ENCODE measurements at places on chromosomes 5 and 9.

DNA sequence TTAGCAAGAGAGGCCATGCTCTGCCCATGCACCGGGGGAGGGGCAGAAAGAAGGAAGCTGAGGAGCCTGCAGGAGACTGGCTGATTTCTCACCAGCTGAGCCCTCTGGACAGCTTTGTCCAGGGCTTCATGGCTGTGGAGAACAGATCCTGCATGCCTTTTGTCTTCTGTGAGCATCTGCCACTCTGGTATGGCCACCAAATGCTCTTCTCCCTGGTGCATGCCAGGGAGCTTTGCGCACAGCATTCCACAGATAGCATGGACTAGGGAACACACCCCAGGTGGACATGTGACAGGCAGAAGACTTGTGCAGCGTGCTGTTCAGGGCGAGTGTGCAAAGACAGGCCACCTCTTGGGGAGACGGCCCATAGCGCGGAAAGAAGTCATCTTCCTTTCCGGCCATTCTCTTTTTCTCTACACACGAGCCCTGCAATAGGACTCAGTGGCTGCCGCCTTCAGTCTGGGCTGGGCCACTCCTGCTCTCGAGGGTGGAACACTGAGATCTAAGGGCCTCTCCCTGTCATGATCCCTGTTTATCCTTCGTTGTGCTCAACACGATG lies 56.7 kb downstream of the GADD45G start:
- DNase-seq: no peak

DNA sequence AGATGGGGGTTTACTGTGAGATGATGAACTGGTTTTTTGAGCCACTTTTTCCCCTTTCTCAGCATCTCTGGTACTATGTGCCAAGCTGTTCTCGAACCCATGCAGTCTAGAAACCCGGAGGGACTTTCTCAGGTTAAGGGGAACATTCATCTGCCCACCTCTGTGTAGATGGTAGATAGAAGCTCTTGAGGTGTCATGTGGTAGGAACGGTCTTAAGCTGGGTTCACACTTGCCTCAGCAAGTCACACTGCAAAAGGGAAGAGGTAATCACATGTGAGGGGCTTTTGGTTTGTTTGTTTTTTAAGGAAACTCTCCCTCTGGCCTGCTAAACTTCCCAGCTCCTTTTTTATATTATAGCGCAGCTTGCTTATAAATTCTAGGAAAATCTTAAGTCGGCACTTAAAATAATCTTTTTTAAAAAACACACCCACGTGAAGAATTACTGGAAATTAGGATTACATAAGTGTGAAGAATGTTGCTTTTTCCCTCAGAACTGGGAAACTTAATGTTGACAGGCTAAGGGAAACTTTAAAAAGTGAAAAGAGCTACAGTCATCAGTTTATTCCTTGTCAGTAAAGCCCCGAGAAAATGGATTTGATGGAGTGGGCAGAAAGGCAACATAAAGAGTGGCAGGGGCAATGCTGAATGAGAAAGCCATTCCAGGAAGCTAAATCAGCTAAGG lies 430.3 kb downstream of the ARHGEF28 start:
- DNase-seq: no peak

DNA sequence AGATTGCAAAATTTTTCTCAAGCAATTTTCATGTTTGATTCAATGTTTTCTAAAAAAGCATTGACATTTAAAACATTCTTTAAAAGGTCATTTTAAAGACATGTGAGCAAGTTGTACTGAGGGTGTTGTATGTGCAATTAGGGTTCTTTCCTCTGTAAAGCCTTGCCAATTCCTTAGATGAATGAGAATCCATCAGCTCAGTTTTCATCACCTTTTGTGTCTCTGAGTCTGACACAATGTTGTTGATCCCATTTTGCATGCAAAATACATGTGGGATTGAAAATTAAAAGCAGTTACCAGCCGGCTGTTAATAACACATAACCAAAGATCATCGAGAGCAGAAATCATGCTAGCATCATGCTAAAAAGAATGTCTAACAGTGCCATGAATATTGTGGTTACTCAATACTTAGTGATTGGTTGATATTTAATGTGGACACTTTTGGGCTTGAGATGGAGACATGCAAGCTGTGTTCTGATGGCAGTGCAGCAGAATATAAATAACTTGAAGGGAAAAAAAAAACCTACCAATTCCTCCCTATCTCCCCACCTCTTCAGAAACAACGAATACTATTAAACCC lies 57.7 kb downstream of the FGF10 start:
- DNase-seq: no peak

DNA sequence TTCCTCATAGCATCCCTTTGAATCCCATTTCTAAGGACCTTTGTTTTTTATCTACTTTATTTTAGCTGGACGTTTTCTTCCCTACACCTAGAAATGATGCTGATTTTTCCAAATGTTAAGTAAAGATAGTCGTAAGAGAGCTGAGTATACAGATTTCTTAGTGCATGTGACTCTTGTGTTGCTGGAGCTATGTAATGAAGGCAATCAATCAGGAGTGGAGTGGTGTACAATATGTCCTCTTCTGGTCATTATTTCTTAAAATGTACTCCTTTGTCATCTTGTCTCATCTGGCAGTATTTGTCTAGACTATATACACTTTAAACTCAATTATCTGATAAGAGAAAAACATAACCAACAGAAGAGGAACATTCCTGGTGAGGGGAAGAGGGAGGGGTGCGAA lies 13.5 kb downstream of the GAPT start:
- DNase-seq: no peak

Measured in activated T-helper 1 cell treated with Interleukin-2 at 50 U/mL for 16 hours (primary cell).